Upper lobe of left lung (tissue), 6 donors: ENCODE measurements at places on chromosomes 7 and 10.

DNA sequence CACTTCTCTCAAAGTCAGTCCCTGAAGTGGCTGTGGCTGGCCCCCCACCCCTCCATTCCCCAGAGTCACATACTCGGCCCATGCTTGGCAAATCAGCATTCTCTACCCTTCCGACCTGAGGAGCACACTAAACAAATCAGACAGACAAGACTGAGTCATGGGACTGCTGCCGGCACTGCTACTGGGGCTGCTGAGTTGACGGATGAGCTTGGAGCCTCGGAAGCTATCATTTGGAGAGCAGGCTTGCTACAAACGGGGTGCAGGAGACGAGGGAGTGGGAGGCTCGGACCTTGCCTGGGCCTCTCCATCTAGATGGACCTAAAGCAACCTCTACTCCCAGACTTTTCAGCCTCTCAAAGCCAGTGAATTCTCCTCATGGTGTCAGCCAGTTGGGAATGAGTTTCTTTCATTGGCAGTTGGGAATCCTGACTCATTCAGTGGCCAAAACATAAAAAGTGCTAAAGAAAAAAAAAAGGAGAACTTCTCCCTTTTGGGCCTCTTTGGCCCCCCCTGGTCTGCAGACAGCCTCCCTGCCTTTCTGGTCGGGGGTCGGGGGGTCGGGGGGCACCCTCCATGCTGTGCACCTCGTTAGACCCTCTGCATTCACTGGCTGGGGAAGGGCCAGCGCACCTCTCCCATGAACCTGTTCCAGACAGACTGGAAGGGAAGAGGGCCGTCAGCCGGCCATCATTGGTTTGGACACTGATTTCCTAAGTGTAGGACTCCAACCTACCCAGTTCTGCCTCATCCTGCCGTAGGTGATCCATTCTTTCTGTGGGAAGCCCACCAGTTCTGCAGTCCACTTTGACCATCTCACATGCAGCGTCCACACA is 52.3 kb upstream of the COL13A1 start:
- DNase-seq, result no peak

- no peak for DNase-seq
Observed at GRCh38 chr10:21891439-21891838, 112.1 kb downstream of the DNAJC1 start.

GRCh38 chr7:25906003-25906402 is 246.0 kb upstream of the NFE2L3 start:
- no peak for DNase-seq

DNA sequence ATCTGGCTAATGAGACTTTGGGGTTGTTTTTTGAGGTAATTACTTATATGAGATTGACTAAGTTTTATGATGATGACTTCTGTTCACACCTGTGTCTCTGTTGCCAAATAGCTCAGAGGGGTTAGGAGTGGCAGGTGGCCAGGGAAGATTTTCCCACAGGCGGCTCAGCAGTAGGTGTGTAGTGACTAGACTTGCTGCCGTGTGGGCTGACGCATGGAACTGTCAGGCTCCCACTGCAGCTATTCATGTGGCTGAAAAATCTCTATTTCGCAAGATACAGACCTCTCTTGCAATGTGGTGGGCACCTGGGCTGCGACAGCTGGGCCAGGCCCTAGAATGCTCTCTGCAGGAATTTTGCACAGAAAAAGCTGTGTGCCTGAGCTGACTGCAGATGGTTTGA is 1.4 kb downstream of the CPA4 start:
- DNase-seq, result no peak

- no peak for DNase-seq
Observed at GRCh38 chr7:51138123-51139085, 178.2 kb downstream of the COBL start.

GRCh38 chr10:73909540-73910115 is 1.3 kb upstream of the PLAU start:
- no peak for DNase-seq

DNA sequence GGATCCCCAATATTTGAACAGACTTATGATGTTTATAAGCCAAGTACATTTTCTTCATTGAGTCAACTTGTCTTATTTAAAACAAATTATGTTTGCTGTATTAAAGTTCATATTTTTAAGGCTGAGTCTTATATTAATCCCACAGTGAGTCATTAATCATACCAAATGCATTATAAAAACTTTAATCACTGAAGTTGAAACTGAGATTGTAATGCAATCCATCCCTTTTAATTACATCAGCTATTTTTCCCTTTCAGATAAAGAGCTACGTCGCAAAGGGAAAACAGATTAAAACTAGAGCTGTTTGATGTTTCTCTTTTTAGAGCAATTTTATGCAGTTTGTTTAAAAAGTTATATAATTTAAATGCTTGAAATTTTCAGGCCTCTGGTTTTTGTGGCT is 183.0 kb downstream of the ARID5B start:
- no peak for DNase-seq

DNA sequence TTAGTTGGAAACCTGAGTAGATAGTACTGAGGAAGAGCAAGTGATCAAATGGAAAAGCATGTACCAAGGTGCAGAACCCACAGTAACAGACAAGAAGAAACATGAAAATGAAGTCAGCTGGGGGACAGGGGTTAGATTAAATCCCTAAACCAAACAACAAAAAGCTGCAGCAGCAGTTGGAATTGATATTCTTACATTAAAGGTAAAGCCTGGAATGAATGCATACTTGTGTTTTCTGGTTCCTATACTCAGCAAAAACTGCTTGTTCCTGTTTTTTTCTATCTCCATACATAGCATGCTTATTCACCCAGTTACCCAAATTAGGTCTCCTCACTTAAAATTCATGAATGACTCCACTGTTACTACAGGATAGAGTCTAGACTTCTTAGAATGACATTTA is 92.4 kb downstream of the TPST1 start:
- no peak for DNase-seq

GRCh38 chr7:141754939-141755338 is 9.0 kb upstream of the TAS2R3 start:
- DNase-seq, result no peak

DNA sequence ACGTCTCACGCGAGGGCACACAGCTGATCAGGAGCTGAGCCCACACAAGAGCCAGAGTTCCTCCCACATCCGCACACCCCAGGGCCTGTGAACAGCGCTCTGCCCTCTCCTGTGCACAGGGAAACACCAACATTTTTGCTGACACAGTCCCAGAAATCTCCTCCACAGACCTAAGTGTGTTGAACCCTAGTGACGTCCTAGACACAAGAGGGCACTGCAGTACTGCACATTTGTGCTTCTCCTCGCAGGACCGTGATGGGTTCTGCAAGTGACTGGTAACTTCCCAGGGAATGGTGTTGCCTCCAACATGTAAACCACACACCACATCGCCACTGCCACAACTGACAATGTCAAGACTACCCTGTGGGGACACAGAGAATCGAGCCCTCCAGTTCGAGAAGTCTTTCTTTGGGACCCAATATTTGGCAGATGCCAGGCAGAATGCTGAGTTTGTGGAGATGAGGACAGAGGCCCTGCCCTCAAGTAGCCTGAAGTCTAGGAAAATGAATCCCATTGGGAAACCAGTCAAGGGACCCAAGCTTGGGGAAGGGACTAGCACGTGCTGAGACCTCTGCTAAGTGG is 170.3 kb downstream of the PAXIP1 start:
- no peak for DNase-seq

DNA sequence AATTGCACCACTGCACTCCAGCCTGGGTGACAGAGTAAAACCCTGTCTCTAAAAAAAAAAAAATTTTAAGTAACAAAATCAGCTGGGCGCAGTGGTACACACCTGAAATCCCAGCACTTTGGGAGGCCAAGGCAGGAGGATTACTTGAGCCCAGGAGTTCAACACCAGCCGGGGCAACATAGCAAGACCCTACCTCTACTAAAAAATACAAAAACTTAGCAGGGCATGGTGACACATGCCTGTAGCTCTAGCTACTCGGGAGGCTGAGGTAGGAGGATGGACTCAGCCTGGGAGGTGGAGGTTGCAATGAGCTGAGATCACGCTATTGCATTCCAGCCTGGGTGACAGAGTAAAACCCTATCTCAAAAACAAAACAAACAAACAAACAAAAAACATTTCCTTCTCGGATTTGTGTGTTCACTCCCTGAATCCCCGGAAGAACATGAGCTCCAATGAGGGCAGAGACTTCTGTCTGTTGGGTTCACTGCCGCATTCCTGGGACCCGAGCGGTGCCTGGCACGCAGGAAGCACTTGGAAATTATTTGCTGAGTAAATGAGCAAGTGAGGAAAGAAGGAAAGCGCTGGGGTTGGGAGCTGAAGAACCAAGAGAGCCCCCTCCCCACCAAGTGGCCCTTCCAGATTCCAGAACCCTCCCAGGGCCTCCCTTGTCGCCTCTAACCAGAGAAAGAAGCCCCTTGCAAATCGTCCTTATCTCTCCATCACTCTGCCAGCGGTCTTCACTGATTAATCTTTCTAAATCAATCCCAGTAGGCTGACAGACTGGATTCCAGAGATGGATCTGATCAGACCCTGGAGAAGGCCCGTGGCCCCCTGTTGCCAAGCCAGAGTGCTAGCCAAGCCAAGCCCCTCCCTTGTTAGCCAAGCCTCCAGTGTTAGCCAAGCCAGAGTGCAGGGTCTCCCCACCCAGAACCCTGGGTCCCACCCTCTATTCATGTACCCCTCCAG is 6.2 kb downstream of the TNRC18 start:
- DNase-seq, result no peak

DNA sequence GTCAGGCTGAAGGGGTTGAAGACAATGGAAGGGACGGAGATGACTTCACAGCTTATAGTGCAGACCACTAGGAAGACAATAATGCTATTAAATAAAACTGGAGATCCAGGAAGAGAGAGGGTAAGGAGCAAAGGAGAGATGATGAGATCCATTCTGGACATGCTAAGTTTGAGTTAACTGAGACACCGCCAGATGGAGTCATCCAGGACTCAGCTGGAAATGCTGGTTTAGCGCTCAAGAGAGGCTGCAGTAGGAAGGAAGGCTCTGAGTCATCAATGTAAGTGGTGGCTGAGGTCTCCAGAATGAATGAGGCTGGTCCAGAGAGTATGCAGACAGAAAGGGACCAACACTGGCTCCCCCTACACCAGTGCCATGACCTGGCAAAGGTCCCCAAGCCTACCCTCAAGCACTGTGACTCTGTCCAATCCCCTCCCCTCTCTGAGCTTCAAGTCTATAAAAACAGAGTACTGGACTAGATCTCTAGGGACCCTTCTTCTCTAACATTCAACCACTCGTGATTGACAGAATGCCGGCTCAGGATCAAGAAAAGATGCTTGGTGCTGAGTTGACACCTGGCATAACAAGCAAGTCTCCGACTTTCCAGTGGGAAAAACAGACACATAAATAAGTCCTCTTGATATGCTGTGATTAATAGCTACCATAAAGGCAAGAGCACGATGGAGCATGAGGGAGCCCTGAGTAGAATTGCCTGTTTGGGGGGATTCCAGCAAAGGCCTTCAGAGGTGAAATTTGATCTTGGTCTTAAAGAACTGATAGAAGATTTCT is 8.9 kb downstream of the GFRA1 start:
- DNase-seq, result no peak

DNA sequence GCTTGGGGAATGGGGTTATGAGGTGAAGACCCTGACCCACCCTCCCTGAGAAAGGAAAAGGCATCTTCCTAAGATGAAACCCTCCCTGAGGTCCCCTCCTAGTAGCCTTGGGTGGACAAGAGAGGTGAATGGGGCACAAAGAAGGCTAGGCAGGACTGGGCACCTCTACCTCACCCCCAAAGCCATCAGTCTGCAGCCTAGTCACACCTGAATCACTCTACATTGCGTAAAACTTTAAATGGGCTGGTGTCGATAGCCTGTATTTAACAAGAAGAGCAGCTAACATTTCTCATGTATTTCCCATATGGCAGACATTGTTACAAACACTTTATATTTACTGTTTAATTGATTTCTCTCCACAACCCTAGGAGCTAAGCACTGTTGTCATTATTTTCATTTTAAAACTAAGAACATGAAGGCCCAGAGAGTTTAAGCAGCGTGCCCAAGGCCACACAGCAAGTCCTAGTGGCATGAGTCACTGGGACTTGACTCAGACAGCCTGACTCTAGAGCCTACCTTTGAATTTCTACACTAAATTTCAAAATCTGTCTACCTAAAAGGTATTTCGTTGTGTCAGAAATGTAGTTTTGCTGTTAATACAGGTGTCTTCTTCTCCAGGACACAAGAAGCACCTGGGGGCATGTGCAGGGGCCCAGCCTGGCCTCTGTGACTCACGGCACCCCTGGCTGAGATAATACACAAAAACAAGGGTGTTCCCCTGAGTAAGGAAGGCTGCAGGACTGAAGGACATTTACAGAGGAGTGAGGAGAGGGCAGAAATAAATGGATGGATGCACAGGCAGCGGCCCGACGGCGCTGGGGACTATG is 3.4 kb downstream of the AOC1 start:
- DNase-seq, result no peak

- no peak for DNase-seq
Observed at GRCh38 chr10:1022413-1022812, 3.2 kb downstream of the IDI2 start.

DNA sequence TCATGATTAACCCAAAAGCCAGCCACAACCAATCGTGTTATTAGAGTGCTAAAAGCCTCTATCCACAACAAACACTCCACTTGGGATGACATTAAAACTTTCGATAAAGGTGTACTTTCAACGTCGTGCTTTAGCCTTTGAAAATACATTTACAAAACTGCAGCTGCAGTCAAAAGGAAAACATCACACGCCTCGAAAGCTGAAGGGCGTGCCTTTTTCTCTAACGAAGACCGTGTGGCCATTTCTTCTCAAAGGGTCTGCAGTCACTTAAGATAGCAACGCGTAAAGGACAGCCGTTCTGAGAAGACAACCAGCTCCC is 1.1 kb downstream of the ARHGAP12 start:
- no peak for DNase-seq

DNA sequence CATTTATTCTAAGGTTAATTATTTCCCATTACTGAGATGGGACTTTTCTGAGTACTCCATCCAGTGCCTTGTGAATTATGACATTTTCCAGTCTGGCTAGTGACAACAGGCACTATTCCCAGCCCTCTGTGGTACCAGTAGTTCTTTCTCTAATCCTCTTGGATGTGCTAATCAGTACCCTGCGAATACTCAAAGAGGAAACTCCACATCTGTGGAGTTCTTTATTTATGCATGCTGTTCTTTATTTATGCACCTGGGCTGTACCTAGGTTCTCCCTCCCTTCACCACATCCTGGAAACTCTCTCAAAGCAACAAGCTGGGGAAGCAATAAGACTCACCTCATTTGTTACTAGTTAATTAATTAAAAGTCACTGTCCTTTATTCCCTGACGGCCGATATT is 83.5 kb downstream of the TSPAN12 start:
- DNase-seq, result no peak

GRCh38 chr7:78746301-78746700 is 707.2 kb downstream of the MAGI2 start:
- no peak for DNase-seq

DNA sequence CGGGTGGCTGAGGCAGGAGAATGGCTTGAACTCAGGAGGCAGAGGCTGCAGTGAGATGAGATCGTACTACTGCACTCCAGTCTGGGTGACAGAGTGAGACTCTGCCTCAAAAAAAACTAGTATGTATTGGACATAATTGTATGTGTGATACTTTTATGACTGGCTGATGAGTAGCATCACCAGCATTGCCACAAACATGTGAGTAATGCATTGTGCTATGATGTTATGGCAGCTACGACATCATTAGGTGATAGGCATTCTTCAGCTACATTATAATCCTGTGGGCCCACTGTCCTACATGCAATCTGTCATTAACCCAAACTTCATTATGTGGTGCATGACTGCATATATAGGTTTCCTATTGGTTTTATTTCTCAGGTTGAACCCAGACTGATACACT is 352.4 kb downstream of the GALNT17 start:
- DNase-seq, result no peak
